ENCODE measurements at places on chromosomes 6 and 20.

GRCh38 chr6:165768961-165769360 lies 105.9 kb upstream of the PDE10A start:
- DNase-seq, result no peak

GRCh38 chr6:114007516-114007915 lies 36.6 kb upstream of the HDAC2 start:
- no peak for DNase-seq

GRCh38 chr6:121653624-121654008 lies 218.2 kb downstream of the GJA1 start:
- no peak for DNase-seq

DNA sequence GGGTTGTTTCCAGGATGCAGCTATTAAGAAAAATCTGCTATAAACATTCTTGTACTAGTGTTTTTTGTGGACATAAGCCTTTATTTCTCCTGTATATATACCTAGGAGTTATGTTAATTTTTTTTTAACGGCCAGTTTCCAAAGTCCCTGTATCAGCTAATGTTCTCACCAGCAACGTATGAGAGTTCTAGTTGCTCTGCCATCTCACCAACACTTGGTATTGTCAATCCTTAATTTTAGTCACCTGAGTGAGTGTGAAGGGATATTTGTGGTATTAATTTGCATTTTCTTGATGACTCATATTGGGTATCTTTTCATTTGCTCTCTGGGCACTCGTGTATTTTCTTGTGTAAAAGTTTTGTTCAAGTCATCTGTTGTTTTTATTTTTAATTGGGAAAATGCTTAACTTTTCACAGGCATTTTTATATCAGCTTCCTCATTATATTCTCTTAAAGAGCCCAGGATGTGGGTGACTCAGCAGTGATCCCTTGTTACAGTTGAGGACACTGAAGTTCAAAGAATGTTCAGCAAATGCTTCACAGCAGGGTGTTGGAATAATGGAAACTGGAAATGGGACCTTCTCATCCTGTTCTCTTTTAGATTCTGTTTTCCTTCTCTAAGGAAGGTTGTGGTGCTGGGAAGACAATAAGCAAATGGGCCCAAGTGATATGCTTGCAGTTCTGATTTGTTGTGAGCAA lies 211.7 kb upstream of the PRND start:
- DNase-seq, result no peak

GRCh38 chr6:110882824-110883554 lies 8.4 kb downstream of the AMD1 start:
- DNase-seq, result no peak

- no peak for DNase-seq
Observed at GRCh38 chr6:128074567-128074966, 173.7 kb upstream of the THEMIS start.
